ENCODE measurements at places on chromosomes 6 and 20.

DNA sequence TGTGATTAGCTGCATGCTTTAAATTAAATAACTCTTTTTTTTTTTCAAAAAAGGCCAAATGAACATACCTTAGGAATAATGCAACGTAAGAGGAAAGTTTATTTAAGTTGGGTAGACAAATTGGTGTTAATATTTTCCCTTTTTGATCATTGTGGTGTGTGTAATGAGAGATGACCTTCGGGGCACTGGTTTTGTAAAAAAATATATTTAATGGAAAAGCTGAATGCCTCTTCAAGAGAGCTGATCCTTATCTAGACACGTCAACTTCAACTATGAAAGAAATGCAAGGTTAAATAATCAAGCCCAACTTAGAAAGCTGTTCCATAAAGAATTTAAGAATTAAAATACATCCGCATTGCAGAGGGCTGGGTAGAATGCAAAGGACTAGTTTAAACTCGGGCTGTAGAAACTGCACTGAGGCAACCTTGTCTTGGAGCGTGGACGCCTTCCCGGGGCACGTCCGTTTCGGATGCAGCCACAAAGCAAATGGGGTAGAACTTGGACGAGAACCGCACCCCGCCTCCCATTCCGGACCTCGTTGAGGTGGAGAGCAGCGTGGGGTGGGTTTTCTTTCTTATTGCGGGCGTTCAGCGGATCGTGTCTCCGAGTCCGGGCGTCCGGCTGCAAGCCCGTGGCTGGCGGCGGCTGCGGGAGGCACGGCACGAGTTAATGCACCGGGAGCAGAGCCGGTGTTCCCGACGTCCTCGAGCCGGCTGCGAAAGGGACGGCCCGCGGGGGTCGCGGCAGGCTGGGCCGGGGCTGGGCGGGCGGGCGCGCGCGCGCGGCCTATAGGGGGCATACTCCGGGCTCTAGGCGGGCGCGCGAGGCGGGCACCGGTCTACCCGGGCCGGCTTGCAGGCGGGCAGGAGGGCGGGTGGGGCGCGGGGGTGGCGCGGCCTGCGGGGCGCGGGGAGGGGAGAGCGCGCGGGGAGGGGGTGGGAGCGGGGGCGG lies 1.9 kb downstream of the JARID2 start:
- peak; percentile 92 for DNase-seq

GRCh38 chr6:13191461-13191860 lies 136.9 kb downstream of the TBC1D7 start:
- no peak for DNase-seq

DNA sequence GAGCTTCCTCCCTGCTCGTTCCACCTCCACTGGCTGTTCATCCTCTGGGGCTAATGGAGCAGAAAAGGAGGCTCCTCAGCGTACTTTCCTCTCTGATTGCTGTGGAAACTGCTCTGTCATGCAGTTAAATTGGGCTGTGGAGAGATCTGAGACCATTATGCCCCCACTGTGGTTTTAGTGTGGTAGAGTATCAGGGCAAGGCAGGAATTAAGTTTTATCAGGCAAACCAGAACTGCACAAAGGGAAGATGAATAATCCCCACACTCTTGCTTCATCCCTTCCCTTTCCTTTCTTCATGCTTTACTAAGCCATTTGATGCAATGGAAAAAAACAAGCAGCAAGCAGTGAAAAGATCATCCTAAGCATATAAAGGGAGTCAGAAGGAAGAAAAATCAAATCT lies 11.9 kb upstream of the ME1 start:
- no peak for DNase-seq

DNA sequence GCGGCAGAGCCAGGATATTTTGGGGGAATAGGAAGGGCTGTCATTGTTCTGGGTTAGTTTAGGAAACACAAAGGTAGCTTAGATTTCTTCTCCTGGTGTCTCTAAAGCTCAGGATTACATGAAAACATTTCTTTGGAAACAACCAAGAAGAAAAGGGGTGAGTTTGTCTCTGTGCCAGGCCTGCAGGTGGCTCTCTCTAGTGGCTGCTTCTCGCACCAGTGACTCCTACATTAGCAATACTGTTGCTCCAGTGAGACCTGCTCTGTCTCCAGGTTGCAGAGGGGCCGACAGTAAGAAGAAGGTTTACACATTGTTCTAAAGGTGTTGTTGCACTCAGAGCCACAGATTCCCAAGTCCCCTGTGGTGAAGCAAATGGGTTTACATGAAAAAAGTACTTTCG lies 104.6 kb upstream of the GLP1R start:
- DNase-seq: no peak

Data from lower leg skin (tissue), 4 donors.